NCI-H187 treated with DMSO at 0.1 percent for 48 hours (cell line): ENCODE measurements at places on chromosomes 5 and 9.

- no peak for DNase-seq
Observed at GRCh38 chr9:122336866-122337555, 33.8 kb upstream of the PTGS1 start.

DNA sequence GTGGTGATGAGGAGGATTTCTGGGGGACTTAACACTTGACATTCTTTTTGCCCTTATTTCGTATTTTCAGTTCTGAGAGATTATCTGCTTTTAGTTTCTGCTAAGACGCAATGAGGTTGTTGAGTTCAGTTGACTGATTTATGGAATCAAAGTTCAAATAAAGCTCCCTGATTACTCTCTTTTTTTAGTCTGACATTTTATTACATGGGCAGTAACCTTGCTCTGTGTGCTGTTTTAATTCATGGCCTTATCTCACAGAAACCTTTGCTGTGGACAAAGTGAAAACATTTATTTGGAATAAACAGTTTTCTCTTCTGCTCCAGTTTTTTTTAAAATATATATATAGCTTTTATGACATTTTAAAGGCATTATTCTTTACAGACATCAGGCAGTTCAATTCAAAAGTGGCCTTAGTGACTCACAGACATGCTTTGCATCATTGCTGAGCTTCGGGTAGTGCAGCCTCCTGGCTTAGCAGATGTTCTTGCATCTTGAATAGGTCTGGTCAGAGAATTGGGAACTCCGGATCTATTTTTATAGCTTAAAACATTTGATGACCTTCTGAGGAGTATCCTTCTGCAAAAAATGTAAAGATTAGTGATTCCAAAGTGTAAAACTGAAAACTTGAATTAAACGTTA is 162.9 kb downstream of the FAM170A start:
- DNase-seq, result no peak

DNA sequence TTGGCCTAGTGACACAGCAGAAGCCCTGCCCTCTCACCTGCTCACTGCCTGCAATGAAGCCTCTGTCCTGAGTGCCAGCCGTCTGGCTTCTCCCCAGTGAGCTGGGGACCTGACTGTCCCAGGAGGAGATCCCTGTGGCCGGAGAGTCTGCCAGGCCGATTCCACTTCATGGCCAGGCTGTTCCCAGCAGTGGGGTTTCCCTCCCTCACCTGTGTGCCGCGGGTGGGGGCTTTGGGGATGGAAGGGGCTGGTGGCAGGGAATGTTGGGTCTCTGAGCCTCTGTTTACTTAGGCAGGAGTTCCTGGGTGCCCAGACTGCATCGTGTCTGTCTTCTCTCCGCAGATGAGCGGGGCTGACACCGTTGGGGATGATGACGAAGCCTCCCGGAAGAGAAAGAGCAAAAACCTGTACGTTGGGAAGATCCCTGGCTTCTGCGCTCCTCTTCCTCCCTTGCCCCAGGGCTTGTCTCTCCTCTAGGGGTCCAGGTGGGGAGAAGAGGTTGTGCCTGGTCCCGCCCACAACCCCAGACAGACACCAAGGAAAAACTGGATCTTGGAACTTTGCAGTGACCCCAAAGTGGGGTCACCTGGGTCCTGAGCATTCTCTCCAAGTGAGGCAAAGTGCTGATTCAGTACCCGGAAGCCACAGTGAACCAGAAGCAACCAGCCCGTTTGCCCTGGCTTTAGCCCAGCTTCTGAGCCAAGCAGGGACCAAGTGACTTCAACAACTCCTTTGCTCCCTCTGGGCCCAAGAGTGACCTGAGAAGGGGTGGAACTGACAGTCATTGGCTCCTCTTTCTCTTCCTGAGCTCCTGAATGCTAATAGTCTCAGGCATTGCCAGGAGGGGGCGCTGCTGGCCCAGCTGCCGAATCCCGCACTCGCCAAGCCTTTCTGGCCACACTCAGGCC is 127.7 kb downstream of the RGS3 start:
- DNase-seq, result no peak

DNA sequence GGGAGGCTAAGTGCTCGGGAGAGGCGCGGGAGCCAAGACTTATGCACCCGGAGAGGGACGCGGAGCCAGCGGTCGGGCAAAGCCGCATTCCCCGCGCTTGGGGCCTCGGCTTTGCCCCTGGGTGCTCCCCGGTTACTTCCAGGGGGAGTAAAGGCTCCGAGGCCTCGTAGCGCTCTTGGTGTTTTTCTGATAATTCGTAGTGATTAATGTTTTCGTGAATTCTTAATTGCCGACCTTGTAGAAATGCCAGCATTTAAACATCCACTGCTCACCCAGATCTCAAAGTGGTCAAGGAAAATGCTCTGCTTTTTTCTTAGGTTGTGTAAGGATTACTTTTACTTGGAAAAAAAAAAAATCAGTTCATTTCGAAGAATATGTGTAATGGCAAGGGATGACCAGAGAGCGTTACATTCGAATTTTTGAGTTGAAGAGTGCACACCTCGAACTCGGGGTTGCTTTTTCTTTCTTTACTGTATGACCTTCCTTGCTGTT is 654 bp upstream of the TUT7 start:
- DNase-seq, result no peak

- DNase-seq, result no peak
Observed at GRCh38 chr5:72540759-72541438, 33.7 kb upstream of the ZNF366 start.

DNA sequence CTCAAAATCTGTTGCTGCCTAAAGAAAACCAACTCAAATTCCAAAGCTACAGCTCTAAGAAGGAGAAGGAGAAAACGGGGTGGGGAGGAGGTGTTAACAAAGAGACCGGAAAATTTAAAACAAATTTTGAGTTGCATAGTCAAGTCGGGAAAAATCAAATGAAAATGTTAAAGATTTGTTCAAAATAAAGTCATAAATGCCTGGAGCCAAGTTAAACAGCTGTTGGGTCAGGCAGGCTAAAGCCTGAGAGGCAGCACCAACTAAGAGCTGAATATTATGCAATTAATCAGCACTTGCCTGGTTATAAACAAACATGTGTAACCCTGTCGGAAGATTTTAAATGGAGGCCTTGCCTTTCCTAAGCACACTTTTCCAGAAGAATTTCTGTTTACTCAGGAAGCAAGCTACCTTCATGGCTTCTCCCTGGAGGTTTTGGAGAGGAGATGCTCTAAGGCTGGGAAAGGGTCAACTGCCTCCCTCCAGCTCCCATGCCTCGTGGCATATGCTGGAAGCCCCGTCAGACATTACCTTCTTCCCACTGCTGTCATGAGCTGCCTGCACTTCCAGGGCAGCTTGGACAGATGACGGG is 270.5 kb downstream of the DMRT2 start:
- DNase-seq, result no peak

- no peak for DNase-seq
Observed at GRCh38 chr5:20469792-20470191, 481.8 kb upstream of the CDH18 start.

DNA sequence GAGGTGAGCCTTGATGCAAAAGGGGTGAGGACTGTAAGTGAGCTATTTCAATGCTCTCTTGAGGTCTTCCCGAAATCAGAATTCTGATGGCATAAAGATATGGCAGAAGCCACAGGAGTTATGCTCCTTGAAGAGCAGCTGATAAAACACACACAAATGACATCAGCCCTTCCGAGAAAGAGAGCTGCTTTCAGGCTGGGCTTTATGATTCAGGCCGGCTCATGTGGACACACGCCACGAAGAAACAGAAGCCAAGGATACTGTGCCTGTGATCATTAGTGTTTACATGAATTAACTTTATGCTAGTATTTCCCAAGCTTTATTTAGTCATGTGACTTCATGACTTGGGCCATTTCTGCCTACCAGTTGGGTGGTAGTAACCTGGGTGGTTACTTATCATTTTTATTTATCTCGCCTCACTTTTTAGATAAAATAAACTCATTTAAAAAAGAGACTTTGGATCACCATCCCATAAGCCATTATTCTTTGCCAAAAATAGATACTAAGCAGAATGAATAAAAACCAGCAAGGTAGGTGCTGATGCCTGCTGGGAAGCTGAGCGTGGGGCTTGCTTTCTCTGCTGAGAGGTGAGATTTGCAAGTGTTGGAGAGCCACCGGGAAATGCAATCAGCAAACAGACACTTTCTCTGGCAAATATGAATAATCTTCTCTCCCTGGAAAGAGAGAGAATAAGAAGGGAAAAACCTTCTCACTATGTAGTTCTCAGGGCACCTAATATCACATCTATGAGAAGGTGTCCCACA is 73.0 kb upstream of the SLC25A51 start:
- DNase-seq, result no peak

GRCh38 chr9:85900504-85901201 is 40.3 kb upstream of the NAA35 start:
- DNase-seq, result no peak

DNA sequence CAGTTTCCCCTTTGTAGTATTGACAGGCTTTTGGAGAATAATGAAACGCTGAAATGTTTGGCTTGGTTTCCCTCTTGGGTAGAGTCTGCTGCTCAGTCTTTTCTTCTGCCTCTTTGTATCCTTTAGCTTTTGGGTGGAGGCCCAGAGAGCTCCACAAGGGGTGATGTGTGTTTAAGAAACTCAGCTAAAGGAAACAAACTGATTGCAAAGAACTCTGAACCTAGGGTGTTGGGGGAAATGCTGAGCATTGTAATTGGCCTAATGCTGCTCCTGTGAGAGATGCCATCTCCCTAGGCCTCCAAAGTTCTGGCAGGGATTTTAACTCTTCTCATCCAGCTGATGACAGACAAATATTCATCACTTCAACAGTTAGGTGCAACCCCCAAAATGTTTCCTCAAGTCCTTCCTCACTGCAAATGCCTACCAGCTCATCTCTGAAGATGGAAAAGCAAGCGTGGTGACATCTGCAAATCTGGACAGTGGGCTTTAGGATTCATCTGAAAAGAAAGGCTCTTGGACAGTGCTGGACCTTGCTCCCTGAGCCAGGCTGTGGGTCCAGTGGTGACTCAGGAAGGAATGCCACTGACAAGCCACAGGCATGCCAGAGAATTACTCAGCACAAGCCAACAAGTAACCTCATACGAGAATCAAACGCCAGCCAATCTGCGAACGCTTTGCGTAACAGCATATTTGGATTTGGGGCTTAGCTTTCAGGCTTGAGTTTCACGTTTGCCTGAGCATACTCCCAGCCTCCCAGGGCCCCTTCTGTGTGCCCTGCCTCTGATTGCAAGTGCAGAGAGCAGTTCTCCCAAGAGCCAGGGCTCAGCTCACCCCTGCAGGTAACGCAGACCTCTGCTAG is 30.5 kb upstream of the ZSWIM6 start:
- no peak for DNase-seq

DNA sequence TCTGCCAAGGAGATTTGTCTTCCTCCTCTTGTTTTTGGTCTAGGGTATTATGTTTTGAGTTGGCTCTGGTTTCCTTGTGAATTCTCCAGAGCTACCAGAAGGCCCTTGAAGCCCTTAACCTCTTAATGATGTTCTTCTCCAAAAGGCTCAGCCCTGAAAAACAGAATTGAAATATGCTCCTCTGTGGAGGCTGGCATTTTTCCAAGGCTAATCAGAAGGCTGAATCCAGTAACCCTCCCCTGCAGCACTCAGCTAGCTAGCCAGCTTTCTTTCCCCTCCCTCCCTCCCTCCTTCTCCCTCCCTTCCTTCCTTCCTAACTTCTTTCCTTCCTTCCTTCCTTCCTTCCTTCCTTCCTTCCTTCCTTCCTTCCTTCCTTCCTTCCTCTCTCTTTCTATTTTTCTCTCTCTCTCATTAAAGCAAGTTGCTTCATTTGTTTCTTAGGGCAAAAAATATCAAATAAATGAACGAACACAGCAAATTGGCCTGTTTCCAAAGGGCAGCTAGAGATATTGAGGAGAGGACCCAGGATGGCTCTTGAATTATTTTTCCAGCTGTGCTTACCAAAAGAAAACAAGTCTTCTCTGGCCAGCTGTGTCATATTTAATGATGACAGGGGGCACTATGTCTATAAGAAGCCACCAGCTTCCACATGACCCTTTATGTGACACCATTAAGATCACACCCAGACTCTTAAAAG is 38.7 kb downstream of the JAKMIP2 start:
- peak; percentile 78 for DNase-seq

GRCh38 chr5:132425975-132426524 is 56.5 kb downstream of the SLC22A5 start:
- no peak for DNase-seq

DNA sequence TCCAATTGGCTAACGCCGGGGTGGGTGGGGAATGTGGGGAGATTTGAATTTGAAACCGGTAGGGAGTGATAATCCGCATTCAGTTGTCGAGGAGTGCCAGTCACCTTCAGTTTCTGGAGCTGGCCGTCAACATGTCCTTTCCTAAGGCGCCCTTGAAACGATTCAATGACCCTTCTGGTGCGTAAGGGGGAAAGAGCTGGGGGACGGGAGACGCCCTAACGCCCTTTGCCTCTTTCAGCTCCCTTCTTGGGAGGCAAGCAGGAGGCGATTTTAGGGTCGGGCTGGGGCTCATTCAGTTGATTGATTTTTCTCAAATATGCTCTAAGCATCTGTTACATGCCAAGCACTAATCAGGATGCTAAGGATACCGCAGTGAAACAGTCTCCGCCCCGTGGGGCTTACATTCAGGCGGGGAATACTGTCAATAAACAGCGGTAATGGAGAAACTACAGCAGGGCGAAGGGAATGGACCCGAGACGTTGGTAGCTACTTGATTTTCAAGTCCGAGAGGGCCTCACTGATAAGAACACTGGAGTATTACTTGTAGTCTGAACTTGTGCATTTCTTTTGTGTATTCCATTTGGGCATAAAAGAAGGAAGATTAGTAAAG is at the start of gene HMMR:
Gene HMMR (plus strand): TSS at position 71 of the 610 bp plus-strand sequence. CDS start 61 bp downstream, at position 132.
- no peak for DNase-seq

DNA sequence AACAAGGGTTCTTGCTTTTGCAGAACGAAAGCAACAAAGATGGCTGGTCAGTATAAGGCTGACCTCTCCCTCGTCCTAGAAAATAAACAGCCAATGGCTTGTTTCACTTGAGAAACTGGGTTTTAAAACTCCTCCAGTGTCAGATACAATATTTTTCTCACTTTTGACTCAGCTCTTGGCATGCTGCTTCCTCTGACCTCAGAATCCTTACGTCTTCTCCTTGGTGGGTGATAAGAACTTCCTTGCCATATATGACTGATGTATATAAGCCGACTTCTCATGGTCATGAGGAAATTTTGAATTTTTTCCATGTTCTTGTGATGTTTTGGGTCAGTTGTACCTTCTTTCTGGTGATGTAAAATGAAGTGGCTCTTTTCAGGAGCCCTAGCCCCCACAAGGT is 3.8 kb downstream of the ZNF618 start:
- no peak for DNase-seq

GRCh38 chr5:56819060-56819881 is 3.9 kb downstream of the MAP3K1 start:
- no peak for DNase-seq

DNA sequence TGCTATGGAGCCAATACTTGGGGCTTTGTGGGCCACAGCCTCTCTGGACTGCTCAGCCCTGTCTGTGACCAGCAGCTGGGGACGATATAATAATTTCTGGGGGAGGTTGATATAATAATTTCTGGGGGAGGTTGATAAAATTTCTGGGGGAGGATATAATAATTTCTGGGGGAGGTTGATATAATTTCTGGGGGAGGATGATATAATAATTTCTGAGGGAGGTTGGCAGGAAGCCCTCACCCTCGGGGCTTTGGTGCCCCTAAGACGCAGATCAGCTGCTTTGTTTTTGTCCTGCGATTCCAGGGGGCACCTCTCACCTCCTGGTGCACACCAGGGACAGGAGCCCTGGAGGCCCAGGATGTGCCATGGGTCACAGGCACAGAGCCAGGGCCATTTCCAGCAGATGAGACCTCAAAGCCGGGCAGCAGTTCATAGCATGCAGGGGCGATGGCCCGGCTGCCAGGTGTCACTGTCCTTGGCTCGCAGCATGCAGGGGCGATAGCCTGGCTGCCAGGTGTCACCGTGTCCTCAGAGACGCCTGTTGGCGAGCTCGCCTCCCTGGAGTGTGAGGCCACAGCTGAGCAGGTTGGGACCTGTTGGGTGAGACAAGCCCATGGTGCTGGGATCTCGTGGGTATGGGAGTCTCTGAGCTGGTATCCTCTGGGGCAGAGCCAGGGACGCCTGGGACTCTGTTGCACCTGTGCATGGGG is 3.8 kb upstream of the TOR4A start:
- no peak for DNase-seq
